Activated CD8-positive, alpha-beta T cell treated with anti-CD3 and anti-CD28 coated beads for 36 hours (primary cell): ENCODE measurements at places on chromosomes 6 and 20. TPM values are rescaled to one million over a fixed set of nuclear protein-coding genes. Genes with fewer than 3 reads are reported as not detected.

DNA sequence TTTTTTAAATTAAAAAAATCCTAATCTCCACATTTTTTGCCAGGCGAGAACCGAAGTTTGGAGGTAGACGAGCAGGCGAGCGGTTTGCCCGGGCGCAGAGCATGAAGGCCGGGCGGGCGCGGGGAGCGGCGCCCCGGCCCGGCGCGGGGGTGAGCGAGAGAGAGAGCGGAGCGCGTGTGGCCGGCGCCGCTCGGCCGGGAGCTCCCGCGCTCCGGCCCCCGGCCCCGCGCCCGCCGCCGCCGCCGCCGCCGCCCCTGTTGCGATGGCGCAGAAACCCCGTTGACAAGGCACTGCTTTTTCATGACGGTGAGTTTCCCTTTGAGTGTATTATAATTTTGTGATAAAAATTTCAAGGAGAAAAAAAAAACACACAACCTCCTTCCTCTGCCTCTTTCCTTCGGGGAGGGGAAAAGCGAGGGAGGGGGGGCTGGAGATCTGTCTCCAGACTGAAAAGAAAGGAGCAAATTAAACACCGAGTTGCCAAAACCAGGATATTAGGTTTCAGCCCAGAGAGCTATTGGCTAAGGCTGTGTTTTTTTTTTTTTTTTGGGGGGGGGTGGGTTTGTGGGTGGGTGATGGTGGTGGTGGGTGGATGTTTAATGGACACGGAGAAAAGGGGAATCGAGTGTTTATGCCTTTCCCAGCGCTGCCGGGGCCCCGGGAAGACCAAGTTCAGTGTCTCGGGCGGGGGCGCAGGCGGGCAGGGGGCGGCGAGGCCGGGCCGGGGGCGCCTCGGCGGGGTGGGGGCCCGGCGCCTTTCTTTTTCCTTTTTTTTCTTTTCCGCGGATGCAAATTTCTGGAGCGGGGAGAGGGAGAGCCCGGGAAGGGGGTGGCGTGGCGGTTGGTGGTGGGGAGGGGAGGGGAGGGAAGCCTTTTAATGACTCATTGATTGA lies at the start of gene BICRAL:
TSS of gene BICRAL (plus strand) at position 257 of the 893 bp plus-strand sequence. CDS start 39,971 bp downstream, outside the sequence.
- peak; percentile 77 for DNase-seq
- H3K27me3 ChIP-seq: no peaks in the 10 kb centered on the region
- peak within 1 kb of the TSS; percentile 100 for H3K27ac ChIP-seq
- H3K4me3 ChIP-seq: peak within 1 kb of the TSS; percentile 75
- H3K36me3 ChIP-seq: peaks cover 16% of the 10 kb centered on the region
- peaks cover 42% of the 10 kb centered on the region for H3K4me1 ChIP-seq

- DNase-seq: no peak
- no peak overlapping the region for H3K4me3 ChIP-seq
- H3K27ac ChIP-seq: peak overlapping the region; percentile 12
- H3K27me3 ChIP-seq: no peaks in the 10 kb centered on the region
These were observed 180.7 kb downstream of the HIVEP2 start for GRCh38 chr6:142764311-142764710.

DNA sequence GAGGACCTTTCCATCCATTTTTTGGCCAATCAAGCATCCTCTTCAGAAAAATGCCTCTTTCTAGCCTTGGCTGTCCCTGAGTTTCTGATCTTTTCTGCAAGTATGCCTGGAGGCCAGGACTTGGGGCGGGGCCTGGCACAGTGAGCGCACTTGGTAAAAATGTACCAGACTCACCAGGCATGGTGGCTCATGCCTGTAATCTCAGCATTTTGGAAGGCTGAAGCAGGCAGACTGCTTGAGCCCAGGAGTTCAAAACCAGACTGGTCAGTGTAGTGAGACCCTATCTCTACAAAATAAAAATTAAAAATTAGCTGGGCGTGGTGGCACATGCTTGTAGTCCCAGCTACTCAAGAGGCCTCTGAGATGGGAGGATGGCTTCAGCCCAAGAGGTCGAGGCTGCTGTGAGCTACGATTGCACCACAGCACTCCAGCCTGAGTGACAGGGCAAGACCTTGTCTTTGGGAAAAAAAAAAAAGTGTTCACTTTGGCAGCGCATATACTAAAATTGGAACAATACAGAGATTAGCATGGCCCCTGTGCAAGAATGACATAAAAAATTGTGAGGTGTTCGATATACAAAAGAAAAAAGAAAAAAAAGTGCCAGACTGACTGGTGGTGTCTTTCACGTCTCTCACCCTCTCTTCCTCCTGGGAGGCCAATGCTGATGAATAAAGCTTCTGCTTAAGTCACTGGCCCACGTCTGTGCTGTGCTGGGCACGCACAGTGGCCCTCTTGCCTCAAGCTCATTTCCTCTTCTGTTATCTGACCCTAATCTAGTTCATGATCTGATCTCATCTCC lies 18.1 kb upstream of the SLC9A8 start:
- peaks cover 9% of the 10 kb centered on the region for H3K4me1 ChIP-seq
- H3K36me3 ChIP-seq: no peaks in the 10 kb centered on the region

GRCh38 chr6:92275150-92275549 lies 1144.2 kb downstream of the EPHA7 start:
- H3K4me1 ChIP-seq: no peaks in the 10 kb centered on the region
- no peak overlapping the region for H3K4me3 ChIP-seq
- H3K27ac ChIP-seq: no peak overlapping the region
- H3K27me3 ChIP-seq: no peaks in the 10 kb centered on the region
- H3K36me3 ChIP-seq: no peaks in the 10 kb centered on the region
- no peak for DNase-seq

DNA sequence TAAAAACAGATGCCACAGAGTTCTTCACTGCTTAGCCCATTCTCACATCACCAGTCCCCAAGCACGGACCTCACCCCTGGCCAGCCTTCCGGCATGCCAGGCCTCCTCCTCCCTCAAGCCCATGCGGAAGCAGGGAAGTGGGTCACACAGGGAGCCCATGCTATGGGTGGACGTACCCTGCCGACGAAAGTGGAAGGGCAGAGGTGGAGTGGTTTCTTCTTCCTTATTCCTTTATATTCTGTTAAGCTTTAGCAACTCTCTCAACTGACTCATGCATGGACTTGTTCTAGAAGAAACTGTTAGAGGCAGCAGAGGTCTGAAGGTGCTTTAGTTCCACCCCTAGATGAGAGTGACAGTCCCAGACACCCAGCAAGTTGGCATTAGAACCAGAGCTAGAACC lies 118.6 kb downstream of the LY86 start:
- H3K27ac ChIP-seq: no peak overlapping the region
- H3K27me3 ChIP-seq: peaks cover 4% of the 10 kb centered on the region
- H3K36me3 ChIP-seq: no peaks in the 10 kb centered on the region
- H3K4me1 ChIP-seq: peaks cover 11% of the 10 kb centered on the region
- no peak overlapping the region for H3K4me3 ChIP-seq

The AKAP12 gene
- total RNA-seq: 4.0 TPM

The MOG gene
- not detected for total RNA-seq

The CDH4 gene
- 0.18 TPM for total RNA-seq
